ENCODE measurements at places on chromosomes 12 and 14.

- DNase-seq, result no peak
Observed at GRCh38 chr14:100747021-100747586, 20.4 kb downstream of the DLK1 start.

DNA sequence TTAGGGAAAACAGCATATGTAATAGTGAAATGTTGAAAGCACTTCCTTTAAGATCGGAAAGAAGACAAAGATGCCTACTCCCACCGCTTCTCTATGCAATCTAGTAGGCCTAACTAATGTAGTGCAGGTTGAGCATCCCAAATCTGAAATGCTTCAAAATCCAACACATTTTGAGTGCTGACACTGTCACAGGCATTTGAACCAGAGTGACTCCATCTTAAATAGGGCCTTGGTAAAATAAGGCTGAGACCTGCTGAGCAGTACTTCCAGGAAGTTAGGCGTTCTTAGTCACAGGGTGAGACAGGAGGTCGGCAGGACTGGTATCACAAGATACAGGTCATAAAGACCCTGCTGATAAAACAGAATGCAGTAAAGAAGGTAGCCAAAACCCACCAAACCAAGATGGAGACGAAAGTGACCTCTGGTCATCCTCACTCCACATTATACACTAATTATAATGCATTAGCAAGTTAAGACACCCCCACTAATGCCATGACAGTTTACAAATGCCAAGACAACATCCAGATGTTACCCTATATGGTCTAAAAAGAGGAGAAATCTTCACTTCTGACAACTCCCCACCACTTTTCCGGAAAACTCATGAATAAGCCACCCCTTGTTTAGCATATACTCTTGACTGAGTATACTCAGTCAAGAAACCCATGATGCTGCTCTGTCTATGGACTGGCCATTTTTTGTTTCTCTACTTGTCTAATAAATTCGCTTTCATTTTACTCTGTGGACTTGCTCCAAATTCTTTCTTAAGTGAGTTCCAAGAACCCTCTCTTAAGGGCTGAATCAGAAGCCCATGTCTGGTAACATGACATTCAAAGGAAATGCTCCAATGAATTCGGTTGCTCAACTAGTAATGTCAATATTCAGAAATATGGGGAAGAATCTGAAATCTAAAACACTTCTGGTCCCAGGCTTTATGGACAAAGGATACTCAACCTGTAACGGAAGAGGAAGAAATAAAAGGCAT is 47.1 kb upstream of the MTERF2 start:
- DNase-seq, result no peak

GRCh38 chr12:62998454-62998853 is 63.5 kb upstream of the PPM1H start:
- no peak for DNase-seq

- DNase-seq, result no peak
Observed at GRCh38 chr14:24080142-24080530, 8.8 kb downstream of the CPNE6 start.

All from stimulated activated CD4-positive, alpha-beta T cell treated with anti-CD3 and anti-CD28 coated beads, Interleukin-12 subunit alpha, Interleukin-12 subunit beta, amount 100 ng/mL, for 24 hours (primary cell).